ENCODE measurements at places on chromosomes 2 and 18.

- no peak for DNase-seq
- no peak overlapping the region for H3K27ac ChIP-seq
- no peaks in the 10 kb centered on the region for H3K36me3 ChIP-seq
- H3K4me1 ChIP-seq = peaks cover 18% of the 10 kb centered on the region
- H3K27me3 ChIP-seq = no peaks in the 10 kb centered on the region
- H3K4me3 ChIP-seq = no peak overlapping the region
These were observed 254.5 kb downstream of the KLHL29 start for GRCh38 chr2:23639406-23639982.

- H3K36me3 ChIP-seq = no peaks in the 10 kb centered on the region
- DNase-seq = no peak
- H3K27me3 ChIP-seq = no peaks in the 10 kb centered on the region
- peaks cover 35% of the 10 kb centered on the region for H3K4me1 ChIP-seq
These were observed 30.6 kb downstream of the FAM178B start for GRCh38 chr2:96955762-96956161.

- no peaks in the 10 kb centered on the region for H3K4me1 ChIP-seq
- no peak overlapping the region for H3K27ac ChIP-seq
- H3K27me3 ChIP-seq = no peaks in the 10 kb centered on the region
- no peak overlapping the region for H3K4me3 ChIP-seq
- DNase-seq = no peak
- no peaks in the 10 kb centered on the region for H3K36me3 ChIP-seq
These were observed 522.8 kb downstream of the MBD2 start for GRCh38 chr18:53701697-53702096.

GRCh38 chr2:27217173-27218121 is at the start of gene CAD:
TSS of gene CAD (plus strand) at chr2:27217369. CDS start at chr2:27217552, 183 bp downstream.
- H3K27ac ChIP-seq = peak within 1 kb of the TSS; percentile 78
- peaks cover 36% of the 10 kb centered on the region for H3K4me1 ChIP-seq
- H3K36me3 ChIP-seq = peaks cover 45% of the 10 kb centered on the region
- no peaks in the 10 kb centered on the region for H3K27me3 ChIP-seq

DNA sequence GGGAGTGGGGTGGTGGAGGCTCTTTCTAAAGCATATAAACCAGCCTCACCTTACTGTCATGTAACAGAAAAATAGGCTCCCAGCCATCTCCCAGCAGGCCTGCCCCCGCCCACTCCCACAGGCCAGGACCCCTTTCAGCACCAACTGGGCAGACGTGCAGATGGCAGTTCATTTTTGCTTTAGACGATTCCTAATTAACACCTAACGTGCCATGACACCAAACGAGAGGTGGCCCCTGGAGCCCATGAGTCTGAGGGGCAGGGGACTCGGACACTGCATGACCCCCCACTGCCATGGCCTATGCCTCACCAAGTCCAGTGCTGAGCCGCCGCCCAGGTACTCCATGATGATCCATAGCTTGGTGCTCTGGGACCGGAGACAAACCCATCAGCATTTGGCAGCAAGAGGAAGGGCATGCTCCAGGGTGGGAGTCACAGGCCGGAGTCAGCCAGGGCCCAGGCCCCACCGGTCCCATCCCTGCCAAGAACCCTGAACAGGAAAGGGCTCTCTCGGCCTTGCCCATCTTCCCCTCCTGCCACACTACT is 7.9 kb downstream of the STK25 start:
- DNase-seq = no peak
- H3K27me3 ChIP-seq = no peaks in the 10 kb centered on the region
- peaks cover 23% of the 10 kb centered on the region for H3K36me3 ChIP-seq
- peaks cover 2% of the 10 kb centered on the region for H3K4me1 ChIP-seq

DNA sequence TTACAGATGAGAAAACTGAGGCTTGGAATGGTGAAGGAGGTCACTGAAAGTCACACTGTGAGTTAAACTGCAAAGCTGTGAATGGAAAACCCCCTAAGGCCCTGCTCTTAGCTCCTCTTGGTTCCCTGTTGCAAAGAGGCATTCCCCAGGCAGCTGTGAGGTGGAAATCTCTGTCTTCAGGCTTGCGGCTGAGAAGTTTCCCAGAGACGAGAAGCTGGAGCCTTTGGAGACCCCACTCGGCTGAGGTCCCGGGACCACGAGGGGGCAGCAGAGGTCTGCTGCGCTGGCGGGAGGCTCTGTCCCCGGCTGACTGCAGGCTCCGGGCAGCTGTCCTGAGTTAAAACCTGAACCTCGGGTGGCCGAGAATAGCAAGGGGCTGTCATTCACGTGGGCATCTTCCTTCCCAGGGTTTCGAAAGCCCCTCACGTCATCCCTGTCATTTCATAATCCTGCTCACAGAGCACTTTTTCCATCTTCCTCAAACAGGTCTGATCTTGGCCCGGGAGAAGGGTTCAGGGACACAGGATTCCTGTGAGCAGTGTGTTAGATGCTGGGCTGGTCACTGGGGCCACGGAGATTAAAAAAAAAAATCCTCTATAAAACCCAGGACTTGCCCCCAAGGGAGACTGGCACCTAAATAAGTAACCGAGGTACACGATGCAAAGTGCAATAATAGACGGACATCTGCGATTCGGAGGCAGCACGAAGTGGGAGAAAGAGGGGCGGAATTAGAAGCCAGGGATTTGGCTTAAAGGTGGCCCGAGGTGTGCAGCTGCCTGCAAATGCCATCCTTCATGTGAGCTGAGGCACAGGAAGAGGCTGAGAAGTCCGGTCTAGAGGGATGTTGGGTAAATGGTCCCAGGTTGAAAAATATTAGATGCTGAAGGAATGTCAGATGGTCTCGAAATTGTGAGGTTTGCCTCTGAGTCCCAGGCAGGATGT is 24.6 kb upstream of the ATOH8 start:
- DNase-seq = no peak
- H3K36me3 ChIP-seq = no peaks in the 10 kb centered on the region
- no peaks in the 10 kb centered on the region for H3K27me3 ChIP-seq
- peak overlapping the region; percentile 8 for H3K27ac ChIP-seq
- H3K4me3 ChIP-seq = no peak overlapping the region

GRCh38 chr2:104658144-104658835 is 195.6 kb upstream of the POU3F3 start:
- no peak for DNase-seq
- no peak overlapping the region for H3K27ac ChIP-seq
- no peaks in the 10 kb centered on the region for H3K4me1 ChIP-seq
- no peak overlapping the region for H3K4me3 ChIP-seq
- H3K27me3 ChIP-seq = no peaks in the 10 kb centered on the region

DNA sequence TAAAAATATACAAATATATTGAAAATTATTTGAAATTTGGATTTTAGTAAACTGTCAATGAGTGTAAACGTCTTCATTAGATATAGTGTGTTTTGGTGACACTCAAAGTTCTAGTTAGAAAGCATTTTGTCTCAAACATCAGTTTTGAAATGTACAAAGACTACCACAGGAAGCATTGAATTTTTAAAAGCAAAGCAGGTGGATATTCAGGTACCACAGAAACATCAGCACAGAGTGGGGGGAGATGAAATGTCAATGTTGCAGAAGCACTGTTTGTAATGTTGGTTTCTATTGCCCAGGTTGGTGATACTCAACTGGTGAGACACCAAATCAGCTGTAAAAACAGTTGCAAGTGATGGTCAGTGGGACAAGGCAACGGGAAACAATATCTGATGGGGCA is 136.5 kb upstream of the ITGA4 start:
- no peak overlapping the region for H3K4me3 ChIP-seq
- no peaks in the 10 kb centered on the region for H3K27me3 ChIP-seq

DNA sequence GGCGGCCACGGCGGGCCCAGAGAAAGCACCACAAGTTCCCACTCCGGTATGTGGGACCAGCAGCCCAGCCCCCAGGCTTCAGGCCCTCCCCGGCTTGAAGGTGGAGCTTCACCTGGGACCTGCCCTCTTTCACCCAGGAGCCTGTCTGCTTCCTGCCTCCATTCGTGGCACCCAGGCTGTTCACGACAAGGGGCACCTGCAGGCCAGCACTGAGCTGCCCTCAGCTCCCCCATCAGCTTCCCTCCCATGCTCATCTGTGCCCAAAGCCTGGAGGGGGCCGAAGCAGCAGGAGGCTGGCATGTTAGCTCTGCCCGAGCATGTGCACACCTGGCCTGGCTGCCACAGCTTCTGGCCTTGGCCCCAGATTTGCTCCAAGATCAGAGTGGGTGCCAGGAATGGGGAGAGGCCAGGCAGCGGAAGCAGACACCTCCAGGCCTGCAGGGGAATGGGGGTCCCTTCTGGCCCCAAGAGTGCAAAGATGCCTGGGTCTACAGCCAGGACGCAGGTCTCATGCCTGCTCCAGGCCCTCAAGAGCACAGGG is 312.4 kb upstream of the SYT4 start:
- H3K4me3 ChIP-seq = no peak overlapping the region
- no peaks in the 10 kb centered on the region for H3K27me3 ChIP-seq
- H3K36me3 ChIP-seq = no peaks in the 10 kb centered on the region
- H3K4me1 ChIP-seq = peaks cover 17% of the 10 kb centered on the region
- H3K27ac ChIP-seq = no peak overlapping the region

- H3K27me3 ChIP-seq = no peaks in the 10 kb centered on the region
- no peaks in the 10 kb centered on the region for H3K36me3 ChIP-seq
- no peak for DNase-seq
These were observed 61.0 kb downstream of the C2orf76 start for GRCh38 chr2:119305497-119306195.

- peaks cover 5% of the 10 kb centered on the region for H3K4me1 ChIP-seq
- H3K4me3 ChIP-seq = no peak overlapping the region
- no peak for DNase-seq
- H3K36me3 ChIP-seq = no peaks in the 10 kb centered on the region
- no peak overlapping the region for H3K27ac ChIP-seq
These were observed 310.4 kb upstream of the SYT4 start for GRCh38 chr18:43587538-43588153.

DNA sequence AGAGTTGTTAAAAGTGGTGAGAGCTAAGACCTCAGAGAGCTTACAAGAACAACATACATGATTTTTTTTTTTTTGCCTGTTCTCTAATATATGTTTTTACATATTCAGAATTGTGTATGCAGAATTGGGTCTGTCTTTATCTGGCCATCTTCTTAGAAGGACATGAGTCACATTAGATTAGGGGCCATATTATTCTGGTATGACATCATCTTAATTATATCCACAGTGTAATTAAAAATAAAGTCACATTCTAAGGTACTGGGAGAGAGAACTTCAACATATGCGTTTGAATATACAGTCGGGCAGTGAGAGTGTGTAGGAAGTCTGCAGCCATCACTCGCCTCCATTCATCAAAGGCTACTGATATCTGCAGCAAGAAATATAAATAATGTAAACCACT is 88.3 kb downstream of the DSC3 start:
- H3K36me3 ChIP-seq = no peaks in the 10 kb centered on the region
- no peak overlapping the region for H3K4me3 ChIP-seq
- DNase-seq = no peak
- no peak overlapping the region for H3K27ac ChIP-seq

- no peak overlapping the region for H3K27ac ChIP-seq
- DNase-seq = no peak
- H3K36me3 ChIP-seq = no peaks in the 10 kb centered on the region
- H3K27me3 ChIP-seq = no peaks in the 10 kb centered on the region
These were observed 46.2 kb downstream of the FTCDNL1 start for GRCh38 chr2:199804831-199805230.

- no peaks in the 10 kb centered on the region for H3K27me3 ChIP-seq
- H3K4me1 ChIP-seq = no peaks in the 10 kb centered on the region
- no peak overlapping the region for H3K27ac ChIP-seq
- H3K36me3 ChIP-seq = no peaks in the 10 kb centered on the region
These were observed 128.6 kb upstream of the NYAP2 start for GRCh38 chr2:225270861-225271260.

GRCh38 chr2:19476327-19476726 is 117.9 kb upstream of the OSR1 start:
- H3K4me3 ChIP-seq = no peak overlapping the region
- H3K36me3 ChIP-seq = no peaks in the 10 kb centered on the region
- DNase-seq = no peak
- H3K27me3 ChIP-seq = no peaks in the 10 kb centered on the region

GRCh38 chr2:6780765-6781274 is 84.9 kb downstream of the CMPK2 start:
- no peaks in the 10 kb centered on the region for H3K36me3 ChIP-seq
- no peaks in the 10 kb centered on the region for H3K4me1 ChIP-seq
- H3K27me3 ChIP-seq = peaks cover under 1% of the 10 kb centered on the region
- no peak for DNase-seq

GRCh38 chr2:192123847-192124246 is 70.9 kb downstream of the TMEFF2 start:
- H3K27me3 ChIP-seq = no peaks in the 10 kb centered on the region
- no peaks in the 10 kb centered on the region for H3K36me3 ChIP-seq
- no peak overlapping the region for H3K27ac ChIP-seq

DNA sequence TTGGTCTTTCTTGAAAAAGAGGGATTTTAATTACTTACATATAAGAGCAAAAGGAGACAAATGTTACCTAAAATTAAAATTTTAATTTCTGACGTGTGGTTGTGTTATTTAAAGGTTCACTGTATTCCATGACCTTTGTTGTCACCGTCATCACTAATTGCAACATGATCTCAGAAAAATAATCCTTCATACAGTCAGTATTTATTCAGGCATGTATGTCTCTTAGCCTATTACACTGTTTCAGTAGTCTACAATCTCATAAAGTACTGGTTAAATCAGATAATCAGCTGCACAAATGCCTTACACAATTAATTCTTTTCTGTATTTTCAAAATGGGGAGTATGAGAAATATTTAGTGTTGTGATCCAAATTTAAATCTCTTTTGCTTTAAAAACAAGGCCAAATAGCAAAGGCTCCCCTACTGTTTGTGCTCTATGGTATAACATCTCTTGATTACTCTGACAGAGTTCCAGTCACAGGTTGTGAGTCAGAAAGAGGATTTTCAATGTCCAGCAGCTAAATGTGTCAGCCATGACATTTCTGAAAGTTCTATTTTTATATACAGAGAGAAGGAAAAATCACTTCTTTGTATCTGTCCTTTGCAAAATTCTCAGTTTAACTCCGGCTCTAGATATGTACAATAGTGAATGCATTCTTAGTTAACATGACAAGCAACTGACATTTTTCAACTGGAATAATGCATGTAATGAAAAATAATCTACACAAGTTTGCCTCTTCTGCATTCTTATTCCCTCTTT is 184.0 kb downstream of the FIGN start:
- no peaks in the 10 kb centered on the region for H3K27me3 ChIP-seq
- no peak overlapping the region for H3K27ac ChIP-seq
- no peak overlapping the region for H3K4me3 ChIP-seq

GRCh38 chr2:233195027-233195426 is 56.4 kb upstream of the ATG16L1 start:
- H3K27me3 ChIP-seq = no peaks in the 10 kb centered on the region
- no peak for DNase-seq
- H3K27ac ChIP-seq = no peak overlapping the region

- no peak overlapping the region for H3K27ac ChIP-seq
- H3K4me3 ChIP-seq = no peak overlapping the region
- DNase-seq = no peak
- H3K36me3 ChIP-seq = no peaks in the 10 kb centered on the region
These were observed 17.1 kb downstream of the PRKD3 start for GRCh38 chr2:37307500-37307899.

- no peak for DNase-seq
- no peak overlapping the region for H3K4me3 ChIP-seq
- H3K27ac ChIP-seq = peak overlapping the region; percentile 57
- no peaks in the 10 kb centered on the region for H3K36me3 ChIP-seq
These were observed 27.5 kb downstream of the BIN1 start for GRCh38 chr2:127079358-127079920.

GRCh38 chr18:54250846-54251261 is 18.5 kb upstream of the POLI start:
- peaks cover 90% of the 10 kb centered on the region for H3K4me1 ChIP-seq
- no peak overlapping the region for H3K4me3 ChIP-seq
- no peaks in the 10 kb centered on the region for H3K27me3 ChIP-seq
- H3K27ac ChIP-seq = peak overlapping the region; percentile 68
- no peak for DNase-seq
- no peaks in the 10 kb centered on the region for H3K36me3 ChIP-seq
